ENCODE measurements at places on chromosomes 16 and 17.
A peak's percentile ranks its signal among the peaks of the same experiment; 100 is the strongest.

DNA sequence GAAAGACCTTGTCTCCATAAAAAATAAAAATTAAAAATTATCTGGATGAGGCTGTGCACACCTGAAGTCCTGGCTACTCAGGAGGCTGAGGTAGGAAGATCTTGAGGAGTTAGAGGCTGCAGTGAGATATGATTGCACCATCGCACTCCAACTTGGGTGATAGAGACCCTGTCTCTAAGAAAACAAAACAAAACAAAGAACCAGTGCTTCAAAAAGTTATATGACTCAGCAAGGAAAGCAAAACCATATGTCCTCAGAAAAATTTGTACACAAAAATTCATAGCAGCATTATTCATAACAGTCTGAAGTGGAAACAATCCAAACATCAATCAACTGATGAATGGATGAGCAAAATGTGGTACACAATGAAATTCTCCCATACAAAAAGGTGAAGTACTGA is 48.9 kb downstream of the SLFN5 start:
- DNase-seq, result no peak

DNA sequence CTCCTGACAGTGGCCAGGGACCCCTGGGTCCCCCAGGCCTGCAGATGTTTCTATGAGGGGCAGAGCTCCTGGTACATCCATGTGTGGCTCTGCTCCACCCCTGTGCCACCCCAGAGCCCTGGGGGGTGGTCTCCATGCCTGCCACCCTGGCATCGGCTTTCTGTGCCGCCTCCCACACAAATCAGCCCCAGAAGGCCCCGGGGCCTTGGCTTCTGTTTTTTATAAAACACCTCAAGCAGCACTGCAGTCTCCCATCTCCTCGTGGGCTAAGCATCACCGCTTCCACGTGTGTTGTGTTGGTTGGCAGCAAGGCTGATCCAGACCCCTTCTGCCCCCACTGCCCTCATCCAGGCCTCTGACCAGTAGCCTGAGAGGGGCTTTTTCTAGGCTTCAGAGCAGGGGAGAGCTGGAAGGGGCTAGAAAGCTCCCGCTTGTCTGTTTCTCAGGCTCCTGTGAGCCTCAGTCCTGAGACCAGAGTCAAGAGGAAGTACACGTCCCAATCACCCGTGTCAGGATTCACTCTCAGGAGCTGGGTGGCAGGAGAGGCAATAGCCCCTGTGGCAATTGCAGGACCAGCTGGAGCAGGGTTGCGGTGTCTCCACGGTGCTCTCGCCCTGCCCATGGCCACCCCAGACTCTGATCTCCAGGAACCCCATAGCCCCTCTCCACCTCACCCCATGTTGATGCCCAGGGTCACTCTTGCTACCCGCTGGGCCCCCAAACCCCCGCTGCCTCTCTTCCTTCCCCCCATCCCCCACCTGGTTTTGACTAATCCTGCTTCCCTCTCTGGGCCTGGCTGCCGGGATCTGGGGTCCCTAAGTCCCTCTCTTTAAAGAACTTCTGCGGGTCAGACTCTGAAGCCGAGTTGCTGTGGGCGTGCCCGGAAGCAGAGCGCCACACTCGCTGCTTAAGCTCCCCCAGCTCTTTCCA is 25.1 kb downstream of the C1QTNF1 start:
- DNase-seq, result no peak

DNA sequence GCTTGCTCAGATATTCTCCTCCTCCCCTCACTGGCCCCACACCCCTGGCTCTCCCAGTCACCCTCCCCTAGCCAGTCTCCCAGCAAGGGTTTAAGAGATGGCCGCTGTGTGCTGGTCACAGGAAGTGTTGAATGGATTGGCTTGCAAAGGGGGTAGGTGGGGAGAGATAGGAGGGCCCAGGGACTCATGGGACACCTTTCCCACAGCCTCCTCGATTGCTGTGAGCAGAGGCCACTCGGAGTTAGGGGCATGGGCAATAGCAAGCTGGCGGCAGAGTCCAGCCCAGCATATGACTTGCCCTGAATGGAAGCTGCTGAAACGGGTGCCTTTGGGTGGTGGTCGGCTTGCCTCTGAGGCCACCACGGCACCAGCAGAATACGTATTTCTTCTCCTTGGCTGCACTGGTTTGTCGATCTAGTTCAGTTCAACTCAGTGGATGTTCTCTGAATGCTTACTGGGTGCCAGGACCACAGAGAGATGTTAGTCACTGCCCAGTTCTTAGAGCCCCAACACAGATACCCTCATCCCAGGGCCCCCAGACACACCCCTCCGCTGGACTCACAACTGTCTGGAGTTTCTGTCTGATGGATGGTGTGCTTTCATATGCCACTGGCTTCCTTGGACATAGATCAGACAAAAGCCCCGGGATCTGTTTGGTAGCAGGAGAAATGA is 6.0 kb downstream of the WFIKKN2 start:
- no peak for DNase-seq

- DNase-seq, result no peak
Observed at GRCh38 chr17:43526886-43527648, 19.1 kb downstream of the ETV4 start.

DNA sequence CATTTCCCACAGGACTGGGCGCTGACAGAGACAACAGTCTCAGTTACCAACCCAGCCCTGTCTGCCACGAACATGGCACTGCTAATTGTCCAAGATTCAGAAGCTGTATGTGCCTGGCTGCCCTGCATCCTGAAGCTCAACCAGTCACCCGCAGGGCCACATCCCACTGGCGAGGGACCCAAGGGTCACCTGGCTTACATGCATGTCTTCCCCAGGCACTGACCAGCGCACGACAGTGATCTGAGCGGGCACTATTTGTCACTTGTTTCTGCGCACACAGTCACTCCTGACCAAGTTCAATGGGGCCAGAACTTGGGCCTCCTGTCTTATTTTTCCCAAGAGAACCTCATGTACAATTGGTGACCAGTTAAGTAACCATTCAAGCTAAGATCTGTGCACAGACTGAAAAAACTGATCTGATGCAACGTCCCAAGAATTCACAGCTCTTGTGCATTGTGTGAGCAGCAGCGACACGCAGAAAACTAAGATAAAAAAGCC is 13.1 kb downstream of the USP7 start:
- no peak for DNase-seq

- DNase-seq, result no peak
Observed at GRCh38 chr16:27226976-27227705, 23.8 kb downstream of the KDM8 start.

DNA sequence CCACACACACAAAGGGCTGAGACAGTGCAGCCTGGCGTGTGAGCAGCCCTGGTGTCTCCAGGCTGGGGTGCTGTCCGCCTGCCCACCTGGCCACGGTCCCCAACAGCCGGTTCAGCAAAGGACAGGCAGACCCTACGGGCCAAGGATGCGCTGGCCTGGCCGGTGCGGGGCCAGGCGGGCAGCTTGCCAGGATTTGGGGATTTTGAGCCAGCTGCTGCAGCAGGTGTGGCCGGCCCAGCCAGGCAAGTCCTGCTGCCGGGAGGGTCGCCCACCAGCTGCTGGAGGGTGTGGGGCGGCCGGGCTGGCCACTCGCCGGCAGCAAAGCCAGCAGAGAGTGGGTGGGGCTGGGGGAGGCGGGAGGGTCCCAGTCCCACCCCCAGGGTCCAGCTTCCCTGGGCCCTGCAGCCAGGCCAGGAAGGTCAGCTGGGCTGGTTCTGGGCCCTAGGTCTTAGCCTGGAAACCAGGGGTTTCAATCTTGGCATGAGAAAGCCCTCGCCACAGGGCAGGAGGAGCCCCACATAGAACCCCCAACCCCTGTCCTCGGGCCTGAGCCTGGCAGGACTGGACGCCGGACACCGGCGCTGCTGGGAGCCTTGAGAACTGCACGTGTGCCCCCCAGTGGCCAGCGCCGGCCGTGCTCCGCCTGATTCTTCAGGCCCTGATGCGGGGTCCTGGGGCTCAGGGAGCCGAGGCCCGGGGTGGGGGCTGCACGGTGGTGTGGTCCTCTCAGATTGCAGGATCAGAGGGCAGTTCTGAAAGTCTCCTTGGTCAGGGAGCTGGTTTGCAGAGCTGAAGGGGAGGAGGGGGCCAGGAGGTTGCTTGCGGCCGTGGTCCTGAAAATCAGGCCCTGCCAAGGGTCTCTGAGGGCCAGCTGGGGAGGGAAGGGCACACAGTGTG is 17.6 kb upstream of the SSTR5 start:
- DNase-seq, result no peak

- no peak for DNase-seq
Observed at GRCh38 chr16:88357317-88358022, 25.3 kb upstream of the ZNF469 start.

- no peak for DNase-seq
Observed at GRCh38 chr17:28492352-28493310, 13.5 kb upstream of the FOXN1 start.

DNA sequence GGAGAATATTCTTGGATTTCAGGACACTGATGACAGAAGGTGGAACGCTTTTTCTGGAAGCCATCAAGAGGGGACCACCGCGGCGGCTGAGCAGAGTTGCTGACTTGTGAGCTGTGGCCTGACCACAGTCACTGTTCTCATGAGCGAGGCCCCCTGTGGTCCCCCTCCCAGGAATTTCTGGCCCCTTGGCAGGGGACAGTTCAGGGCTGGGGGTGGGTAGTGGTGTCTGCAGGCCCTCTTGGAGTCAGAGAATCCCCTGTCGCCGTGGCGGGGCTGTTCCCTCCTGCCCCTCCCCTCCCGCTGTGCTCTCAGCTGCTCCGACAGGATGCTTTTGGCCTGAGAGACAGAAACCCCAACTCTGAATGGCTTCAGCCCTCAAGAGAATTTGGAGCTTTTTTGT is 292.0 kb downstream of the SEC14L1 start:
- DNase-seq, result no peak

DNA sequence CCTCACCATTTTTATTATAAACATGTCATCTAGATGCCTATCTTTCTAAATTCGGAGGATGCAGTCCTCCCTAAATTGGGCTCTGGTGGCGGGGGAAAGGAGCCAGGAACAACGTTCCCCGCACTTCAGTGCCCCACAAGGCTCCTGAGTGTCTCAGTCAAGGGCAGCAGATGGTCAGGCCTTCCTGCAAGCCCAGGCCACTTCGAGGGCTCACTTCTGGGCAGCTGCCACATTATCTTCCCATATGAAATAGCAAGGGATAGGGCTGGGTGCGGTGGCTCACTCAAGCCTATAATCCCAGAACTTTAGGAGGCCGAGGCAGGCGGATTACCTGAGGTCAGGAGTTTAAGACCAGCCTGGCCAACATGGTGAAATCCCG is 32.3 kb downstream of the FBXO31 start:
- no peak for DNase-seq

- DNase-seq, result no peak
Observed at GRCh38 chr16:72621651-72622050, 426.3 kb downstream of the ZFHX3 start.

DNA sequence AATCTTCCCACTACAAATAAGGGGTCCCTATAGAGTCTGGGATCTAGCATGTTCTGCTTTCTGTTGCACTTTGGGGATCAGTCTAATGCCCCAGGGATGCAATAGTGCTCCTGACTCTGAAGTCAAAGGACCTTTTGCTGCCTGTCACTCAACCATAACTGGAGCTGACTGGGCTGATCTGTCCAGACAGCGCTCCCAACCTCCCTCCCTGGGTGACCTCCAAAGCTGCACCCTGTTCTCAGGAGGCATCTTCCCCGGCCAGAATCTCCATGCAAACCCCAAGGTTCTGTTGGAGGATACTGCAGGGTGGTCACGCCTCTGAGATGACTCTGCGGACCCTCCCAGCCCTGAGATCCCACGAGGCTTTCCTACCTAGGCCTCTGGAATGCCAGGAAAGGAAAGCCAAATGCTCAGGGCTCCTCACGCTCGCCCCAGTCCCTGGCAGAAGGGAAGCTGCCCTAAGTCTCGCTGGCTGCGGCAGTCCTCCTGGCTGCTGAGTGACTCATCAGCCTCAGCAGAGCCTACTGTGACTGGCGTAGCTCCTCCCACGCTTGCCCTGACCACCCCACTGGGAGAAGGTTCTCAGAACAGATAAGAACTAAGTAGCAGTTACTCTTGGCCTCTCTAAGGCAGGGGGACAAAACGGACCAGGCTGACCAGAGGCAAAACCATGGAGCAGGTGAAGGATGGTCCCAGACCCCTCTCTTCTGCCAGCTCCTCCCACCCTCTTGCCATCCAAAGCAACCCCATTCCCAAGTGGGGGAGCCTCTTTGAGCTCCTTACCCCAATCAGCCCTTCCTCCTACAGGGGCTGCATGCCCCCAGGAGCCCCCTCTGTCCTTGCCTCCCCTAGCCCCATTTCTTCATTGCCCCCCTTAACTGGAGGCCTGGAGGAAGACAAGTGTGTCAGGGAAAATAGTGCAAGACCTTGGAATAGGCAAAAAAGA is 124.1 kb upstream of the TNRC6C start:
- DNase-seq, result peak; percentile 26

GRCh38 chr17:36777118-36777517 is 160.2 kb upstream of the LHX1 start:
- no peak for DNase-seq

GRCh38 chr16:69725480-69726312 is 664 bp downstream of the NQO1 start:
- no peak for DNase-seq

DNA sequence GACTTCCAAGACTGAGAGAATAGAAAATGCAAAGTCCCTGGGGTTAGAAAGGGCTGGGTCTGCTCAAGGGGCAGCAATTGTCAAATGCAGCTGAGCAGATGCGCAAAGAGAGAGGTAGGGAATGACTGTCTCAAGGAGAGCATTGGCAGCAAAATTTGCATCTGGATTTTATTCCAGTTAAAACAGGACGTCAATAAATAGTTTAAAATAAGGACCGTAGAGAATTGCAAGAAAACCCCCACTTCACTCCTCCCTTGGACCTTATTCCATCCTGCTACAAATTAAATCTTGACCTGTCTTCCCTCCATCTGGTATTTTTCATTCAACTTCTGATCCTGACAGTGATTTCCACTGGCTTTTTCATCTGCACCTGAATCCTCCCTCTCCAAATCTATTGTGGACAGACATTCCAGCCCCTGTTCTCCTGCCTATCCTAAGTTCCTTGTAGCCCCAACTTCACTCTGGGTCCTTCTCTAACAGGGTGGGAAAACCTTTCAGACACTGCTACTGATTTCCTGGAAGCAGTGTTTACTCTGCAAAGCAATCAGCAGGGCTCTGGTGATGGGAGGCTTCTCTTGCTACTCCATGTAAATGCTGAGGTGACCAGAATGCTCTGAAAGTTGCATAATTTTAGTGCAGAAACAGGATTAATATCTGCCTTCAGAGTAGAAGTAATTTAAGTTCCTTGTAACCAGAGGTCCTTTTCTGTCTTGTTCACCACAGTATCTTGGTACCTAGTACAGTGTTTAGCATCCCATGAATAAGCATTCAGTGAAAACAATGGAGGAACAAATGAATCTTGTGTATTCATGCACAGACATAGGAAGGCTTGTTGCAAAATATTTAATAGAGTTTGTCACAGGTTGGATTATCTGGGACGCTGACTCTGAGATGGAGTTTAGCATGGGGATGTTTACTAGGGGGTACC is 79.2 kb downstream of the CDH11 start:
- DNase-seq, result no peak

- DNase-seq, result no peak
Observed at GRCh38 chr16:59905606-59906005, 1171.5 kb upstream of the GOT2 start.
